ENCODE measurements at places on chromosomes 1 and 21.

GRCh38 chr1:25773441-25774125 lies 26.4 kb upstream of the SELENON start:
- no peak for DNase-seq

DNA sequence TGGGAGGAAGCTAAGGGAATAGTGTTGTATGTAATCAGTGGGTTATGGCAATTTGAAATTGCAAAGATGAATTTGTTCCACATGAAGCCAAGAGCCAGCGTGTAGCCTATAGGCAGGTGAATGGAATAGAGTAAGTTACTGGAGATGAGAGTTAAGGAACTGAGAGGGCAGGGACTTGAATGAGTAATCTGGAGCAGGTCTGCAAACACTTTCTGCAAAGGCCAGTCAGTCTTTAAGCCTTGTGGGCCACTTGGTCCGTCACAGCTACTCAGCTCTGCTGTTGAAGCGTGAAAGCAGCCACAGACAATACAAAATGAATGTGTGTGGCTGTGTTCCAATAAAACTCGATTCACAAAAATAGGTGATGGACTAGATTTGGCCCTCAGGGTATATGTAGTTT lies 29.2 kb downstream of the SZT2 start:
- DNase-seq: no peak

DNA sequence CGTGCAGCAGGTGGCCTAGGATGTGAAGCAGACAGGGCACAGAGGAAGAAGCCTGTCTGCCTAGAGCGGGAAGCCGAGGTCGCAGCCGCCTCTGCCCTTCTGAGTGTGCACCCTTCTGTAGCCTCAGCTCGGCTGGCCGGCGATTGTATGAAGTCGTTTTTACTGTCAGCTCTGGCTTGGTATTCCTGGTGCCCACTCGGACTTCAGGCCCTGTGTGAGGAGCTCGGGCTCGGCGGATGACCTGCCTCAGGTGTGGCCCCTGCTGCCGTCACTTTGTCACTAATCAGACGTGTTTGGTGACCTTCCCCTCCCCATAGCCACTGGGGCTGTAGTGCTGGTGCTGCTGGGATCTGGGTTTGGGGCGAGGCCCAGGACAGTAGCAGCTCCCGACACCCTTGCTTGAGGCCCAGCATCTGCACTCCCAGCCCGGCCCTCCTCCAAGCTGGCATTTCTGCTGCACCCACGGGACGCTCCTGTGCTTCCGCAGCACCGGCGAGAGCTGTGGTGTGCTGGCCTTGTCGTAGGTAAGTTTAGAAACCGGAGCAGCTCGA lies 18.1 kb downstream of the SLX9 start:
- DNase-seq: no peak

DNA sequence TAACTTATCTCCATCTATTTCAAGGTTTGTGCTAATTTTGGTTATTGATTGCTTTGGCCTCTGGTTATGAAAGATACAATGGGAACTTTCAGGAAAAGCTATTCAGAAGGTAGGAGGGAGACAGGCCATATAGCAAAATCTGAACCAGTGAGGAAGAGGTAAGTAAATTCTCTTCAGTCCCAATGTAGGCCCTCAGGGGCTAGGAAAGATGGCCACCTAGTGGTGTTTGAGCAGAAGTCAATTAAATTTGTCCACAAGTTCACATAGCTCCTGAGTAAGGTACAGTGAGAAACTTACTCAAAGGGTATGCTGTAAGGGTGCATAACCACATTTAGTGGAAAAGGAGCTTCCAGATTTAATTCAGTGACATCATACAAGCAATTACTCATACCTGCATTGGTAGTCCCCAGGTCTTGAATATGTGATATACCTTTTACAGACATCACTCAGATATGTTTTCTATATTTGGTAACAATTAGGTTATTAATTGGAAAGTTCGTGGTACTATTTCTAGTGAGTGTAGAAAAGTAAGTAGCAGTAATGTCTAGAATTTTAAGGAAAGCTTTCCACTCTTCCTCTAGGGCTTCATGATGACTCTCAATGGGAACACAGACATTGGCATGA lies 21.4 kb upstream of the FMO1 start:
- peak; percentile 11 for DNase-seq

DNA sequence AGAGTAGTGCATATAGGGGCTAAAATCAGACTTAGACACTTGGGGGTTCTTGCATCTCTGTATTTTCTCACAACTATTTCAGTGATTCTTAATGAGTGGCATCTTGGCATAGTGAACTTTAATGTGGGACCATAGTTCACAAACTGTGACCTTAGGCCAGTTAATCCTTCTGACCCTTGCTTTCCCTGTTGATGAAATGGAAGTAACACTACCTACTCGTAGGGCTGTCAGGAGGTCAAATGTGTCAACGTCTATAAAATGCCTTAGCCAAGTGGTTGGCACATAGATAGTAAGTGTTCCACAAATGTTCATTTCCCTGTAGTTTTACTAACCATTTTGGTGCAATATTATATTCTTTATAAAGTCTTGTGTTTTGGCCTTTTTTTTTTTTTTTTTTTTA lies 49.4 kb downstream of the DYRK1A start:
- DNase-seq: no peak

- no peak for DNase-seq
Observed at GRCh38 chr1:18900303-18900841, 2.0 kb downstream of the ALDH4A1 start.

- DNase-seq: no peak
Observed at GRCh38 chr1:24091971-24092482, 19.9 kb downstream of the MYOM3 start.

- no peak for DNase-seq
Observed at GRCh38 chr1:97093741-97094140, 372.2 kb downstream of the PTBP2 start.

GRCh38 chr1:32623775-32624174 lies 26.6 kb downstream of the ZBTB8OS start:
- DNase-seq: no peak

GRCh38 chr1:154353460-154353904 lies 28.2 kb downstream of the ATP8B2 start:
- no peak for DNase-seq

DNA sequence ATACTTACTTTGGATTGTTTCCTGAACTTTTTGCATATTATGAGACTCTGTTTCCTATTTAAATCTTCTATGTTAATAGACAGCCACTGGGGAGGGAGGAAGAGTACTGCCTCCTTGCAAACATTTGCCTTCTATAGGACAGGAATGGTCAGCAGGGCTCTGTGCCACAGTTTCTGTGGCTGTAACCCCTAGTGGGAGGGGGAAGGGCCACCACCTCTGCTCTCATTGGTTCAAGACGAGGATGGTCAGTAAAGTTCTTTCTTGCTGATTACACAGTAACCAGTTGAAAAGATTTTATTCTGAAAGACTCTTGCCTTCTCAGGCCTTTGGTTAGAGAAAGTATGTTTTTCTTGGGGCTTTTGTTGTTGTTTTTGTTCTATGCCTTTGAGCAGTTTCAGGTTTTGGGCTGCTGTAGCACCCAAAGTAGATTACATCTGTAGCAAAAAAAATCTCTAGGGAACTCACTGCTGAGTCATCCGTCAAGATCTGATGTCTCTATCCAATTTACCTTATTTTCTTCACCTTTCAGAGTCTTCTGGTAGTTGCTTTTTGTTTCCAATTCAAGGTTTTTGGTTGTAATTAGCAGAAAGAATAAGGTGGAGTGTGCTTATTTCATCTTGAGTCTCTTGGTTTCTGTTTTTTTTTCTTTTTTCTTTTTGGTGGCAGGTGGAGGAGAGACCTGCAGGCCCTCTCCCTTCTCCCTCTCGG lies 23.1 kb downstream of the SLC35A3 start:
- DNase-seq: no peak

GRCh38 chr1:116508984-116509980 lies 61.5 kb downstream of the CD58 start:
- no peak for DNase-seq

Measured in thymus (tissue), 14 donors.